Activated CD4-positive, alpha-beta T cell treated with anti-CD3 and anti-CD28 coated beads, Interleukin-2, amount 50 U/mL, for 1 hour (primary cell): ENCODE measurements at places on chromosomes 6 and 20.
A peak's percentile ranks its signal among the peaks of the same experiment; 100 is the strongest.

- DNase-seq: no peak
Measured at GRCh38 chr6:160013987-160014868, 45.3 kb downstream of the IGF2R start.

- DNase-seq: no peak
Measured at GRCh38 chr20:9523636-9524035, 9.2 kb downstream of the LAMP5 start.

GRCh38 chr6:117494694-117495318 lies 12.3 kb downstream of the DCBLD1 start:
- no peak for DNase-seq

GRCh38 chr20:62531046-62531838 lies 55.4 kb upstream of the GATA5 start:
- no peak for DNase-seq

GRCh38 chr20:21265261-21266190 lies 37.6 kb upstream of the XRN2 start:
- no peak for DNase-seq

GRCh38 chr6:136798044-136798443 lies 5.8 kb upstream of the MAP3K5 start:
- no peak for DNase-seq

GRCh38 chr20:19693508-19693907 lies 64.5 kb upstream of the RIN2 start:
- DNase-seq: no peak

DNA sequence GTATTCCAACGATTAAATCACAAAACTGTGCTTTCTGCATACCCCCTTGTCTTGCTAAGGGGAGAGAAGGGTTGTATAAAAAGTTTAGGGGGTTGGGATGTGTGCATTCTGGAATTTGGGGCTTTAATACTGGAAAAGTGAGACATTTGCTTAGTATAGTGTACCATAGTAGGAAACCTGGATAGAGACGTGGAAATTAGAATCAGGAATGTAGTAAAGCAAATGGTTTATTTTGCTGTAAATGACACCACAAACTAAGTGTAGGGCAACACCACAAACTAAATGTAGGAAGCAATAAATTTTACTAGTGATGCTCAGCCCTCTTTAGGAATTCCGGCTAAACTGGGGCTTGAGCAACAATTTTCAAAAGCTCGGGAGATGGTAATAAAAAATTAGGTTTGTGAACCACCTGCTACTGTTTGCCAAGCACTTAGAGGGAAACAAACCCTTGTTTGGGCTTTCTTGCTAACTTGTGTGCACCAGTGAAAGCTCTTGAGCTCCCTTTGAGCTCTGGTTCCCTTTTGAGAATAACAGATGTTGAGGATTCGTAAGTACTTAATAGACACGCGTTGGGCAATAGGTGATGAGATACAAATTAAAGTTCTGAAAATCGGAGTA lies 13.8 kb downstream of the BRD2 start:
- DNase-seq: no peak

DNA sequence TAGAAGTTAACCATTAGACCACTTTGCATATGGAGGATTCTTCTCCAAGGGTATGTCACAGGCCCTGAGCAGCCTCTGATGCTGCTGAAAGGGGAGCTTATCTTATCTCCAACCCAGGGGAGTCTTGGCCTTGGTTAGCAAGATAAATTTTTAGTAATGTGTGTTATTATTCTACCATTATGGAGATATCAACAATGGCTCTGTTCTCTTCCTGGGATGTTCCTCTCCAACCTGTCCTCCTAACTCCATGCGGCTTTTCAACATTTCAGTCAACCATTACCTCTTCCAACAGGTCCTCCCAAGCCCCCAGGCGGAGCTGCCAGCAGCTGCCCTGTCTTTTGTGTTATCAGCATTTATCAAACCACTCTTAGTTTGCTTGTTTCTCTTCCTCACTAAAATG lies 48.4 kb upstream of the FOXC1 start:
- DNase-seq: no peak

GRCh38 chr6:108102965-108103364 lies 28.4 kb upstream of the OSTM1 start:
- DNase-seq: no peak

GRCh38 chr20:58251348-58251978 lies 23.0 kb upstream of the ANKRD60 start:
- DNase-seq: no peak

DNA sequence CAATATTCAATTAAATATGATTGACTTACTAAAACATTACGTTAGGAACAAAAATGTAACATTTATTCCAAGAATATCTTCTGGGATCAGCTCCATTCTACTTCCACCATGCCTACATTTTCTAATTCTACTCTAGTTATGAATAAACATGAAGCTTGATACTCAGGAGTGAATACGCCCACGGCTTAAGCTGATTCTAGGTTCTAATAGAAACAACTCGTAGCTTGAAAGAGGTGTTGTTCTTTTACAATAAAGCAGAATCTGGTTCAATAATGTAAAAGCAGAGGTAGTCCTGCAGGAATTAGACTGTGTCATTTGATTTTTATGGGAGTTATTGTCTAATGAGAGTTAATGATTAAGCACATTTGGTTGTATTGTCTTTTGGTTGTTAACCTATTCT lies 107.3 kb upstream of the OLIG3 start:
- DNase-seq: no peak

- no peak for DNase-seq
Measured at GRCh38 chr20:62914970-62915457, 11.3 kb downstream of the DIDO1 start.

- DNase-seq: no peak
Measured at GRCh38 chr6:37238381-37238780, 19.2 kb upstream of the TBC1D22B start.

GRCh38 chr6:152170702-152171667 lies 363.5 kb downstream of the ESR1 start:
- peak; percentile 37 for DNase-seq

DNA sequence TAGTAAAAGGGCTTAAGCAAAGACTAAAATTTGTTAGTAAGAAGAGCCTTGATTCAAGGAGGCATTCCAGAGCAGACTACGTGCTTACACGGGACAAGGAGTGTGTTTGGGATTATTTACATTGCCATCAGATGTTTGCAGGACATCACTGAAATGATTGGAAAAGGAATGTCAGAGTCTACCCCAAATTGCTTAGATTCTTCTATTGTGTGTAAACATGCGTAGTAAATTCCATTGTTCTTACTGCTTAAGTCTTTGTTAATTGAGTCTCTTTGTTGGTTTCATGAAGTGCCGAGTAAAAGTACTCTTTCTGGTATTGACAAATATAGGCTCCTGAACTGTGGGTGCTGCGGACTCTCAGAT lies 60.5 kb downstream of the CD83 start:
- DNase-seq: no peak

GRCh38 chr6:114783083-114783482 lies 440.3 kb upstream of the HS3ST5 start:
- DNase-seq: no peak

DNA sequence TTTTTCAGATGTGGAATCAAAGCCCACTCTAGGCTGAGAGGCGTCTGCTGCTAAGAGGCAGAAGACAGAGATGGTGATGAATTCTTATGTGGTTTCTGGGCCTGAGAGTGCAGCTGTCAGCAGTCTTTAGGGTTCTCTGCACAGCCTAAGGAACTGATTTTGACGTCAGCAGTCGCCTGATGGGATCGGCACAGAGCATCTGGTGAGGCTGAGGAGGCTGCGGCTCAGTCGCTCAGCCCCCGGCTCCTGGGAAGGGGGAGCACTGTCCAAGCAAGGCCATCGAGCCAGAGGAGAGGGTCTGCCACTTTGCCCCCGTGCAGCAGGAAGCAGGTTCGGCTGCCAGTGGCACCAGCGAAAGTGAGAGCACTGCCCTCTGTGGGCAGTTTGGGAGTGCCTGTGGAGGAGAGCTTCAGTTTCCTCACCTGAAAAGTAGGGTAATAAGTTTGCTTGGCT lies 92.5 kb downstream of the TCP11 start:
- peak; percentile 18 for DNase-seq

- DNase-seq: no peak
Measured at GRCh38 chr20:16083639-16084280, 489.5 kb downstream of the KIF16B start.

DNA sequence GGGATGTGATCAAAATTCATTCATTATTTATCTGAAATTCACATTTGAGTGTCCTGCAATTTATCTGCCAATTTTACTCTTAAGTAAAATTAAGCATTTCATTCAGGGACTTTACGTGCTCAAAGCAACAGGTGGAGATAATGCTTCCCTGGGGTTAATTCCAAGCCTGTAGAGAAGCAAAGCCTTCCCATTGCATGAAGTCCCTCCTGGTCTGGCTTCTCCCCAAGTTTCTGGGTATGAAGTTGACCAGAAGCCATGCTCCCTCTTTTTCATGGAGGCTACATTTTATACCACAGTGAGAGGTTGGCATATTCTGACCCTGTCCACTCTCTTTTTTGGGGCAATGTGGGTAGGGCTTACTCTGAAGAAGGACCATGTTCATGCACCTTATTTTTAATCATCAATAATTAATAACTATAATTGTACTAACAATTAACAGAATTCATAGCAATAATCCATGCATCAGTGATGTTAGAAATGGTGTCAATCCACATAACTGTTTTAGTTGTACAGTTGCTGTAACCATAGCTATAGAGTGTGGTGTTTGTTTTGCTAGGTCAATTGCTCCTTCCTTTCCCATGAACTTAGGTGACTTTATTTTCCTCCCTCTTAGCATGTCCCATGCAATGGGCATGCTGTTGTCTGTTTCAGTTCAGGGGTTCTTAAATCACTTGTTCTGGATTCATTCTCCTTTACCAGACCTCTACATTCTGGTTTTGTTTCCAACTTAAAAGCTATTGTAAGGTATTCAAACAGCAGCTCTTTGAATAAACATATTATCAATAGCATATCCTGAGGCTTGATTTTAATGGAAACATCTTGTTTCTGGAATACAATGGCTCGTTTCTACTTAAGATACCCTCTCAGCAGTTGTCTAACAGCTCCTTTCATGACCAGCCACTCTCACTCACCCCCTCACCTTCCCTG lies 1.5 kb downstream of the LAMA4 start:
- DNase-seq: no peak

- DNase-seq: no peak
Measured at GRCh38 chr20:6559791-6560190, 207.7 kb upstream of the BMP2 start.

- no peak for DNase-seq
Measured at GRCh38 chr6:149055195-149055899, 262.2 kb upstream of the TAB2 start.

DNA sequence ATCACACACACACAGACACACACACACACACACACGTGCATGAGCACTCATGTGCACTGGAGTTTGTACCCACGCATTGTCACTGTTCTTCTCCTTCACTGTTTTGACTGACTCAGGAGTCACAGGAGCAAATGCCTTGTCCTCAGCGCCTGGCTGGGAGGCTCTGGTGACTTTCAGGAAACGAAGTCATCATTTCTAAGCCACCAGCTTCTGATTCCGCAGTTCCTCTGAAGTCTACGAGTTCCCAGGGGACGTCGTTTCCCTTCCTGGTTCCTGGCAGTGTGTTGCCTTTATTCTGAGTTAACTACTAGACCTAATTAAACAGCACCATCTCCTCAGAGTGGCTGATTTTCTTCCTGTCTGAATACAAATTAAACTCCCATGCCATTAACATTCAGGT lies 82.2 kb upstream of the PMEPA1 start:
- DNase-seq: no peak

GRCh38 chr6:117280922-117281321 lies 15.6 kb downstream of the VGLL2 start:
- no peak for DNase-seq

- DNase-seq: no peak
Measured at GRCh38 chr6:42694586-42694985, 27.8 kb downstream of the PRPH2 start.

DNA sequence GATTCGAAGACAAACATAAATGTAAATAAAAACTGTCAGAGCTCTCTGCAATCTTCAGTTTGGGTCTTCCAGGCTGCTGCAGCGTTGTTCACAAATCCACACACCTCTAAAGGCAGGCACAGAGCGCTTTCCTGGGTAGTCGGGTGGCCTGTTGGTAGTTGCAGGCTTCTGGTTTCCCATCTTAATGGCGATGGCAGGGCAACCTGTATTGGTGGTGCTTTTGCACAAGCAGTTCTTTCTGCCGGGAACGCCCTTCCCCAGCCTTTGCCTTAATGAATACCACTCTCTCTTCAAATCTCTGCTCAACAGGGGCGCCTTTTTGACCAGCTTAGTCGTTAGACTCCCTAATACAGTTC lies 723 bp upstream of the IFT52 start:
- peak; percentile 2 for DNase-seq

GRCh38 chr6:50721978-50722377 lies 8.7 kb downstream of the TFAP2D start:
- DNase-seq: no peak

GRCh38 chr20:14922503-14923267 lies 585.3 kb upstream of the FLRT3 start:
- no peak for DNase-seq

- DNase-seq: no peak
Measured at GRCh38 chr6:23957017-23957416, 169.0 kb upstream of the NRSN1 start.

DNA sequence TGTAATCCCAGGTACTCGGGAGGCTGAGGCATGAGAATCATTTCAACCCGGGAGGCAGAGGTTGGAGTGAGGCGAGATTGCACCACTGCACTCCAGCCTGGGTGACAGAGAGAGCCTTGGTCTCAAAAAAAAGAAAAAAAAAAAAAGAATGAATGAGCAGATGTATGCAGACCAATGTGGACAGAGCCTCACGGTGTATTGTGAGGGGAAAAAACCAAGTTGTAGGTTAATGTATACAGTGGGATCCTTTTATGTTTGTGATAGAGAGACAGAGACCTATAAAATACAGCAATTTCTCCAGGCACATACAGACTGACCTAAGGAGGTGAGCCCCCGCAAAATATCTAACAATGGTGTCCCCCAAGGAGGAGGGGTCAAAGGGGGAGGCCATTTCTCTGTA lies 11.7 kb downstream of the TGM2 start:
- DNase-seq: no peak

DNA sequence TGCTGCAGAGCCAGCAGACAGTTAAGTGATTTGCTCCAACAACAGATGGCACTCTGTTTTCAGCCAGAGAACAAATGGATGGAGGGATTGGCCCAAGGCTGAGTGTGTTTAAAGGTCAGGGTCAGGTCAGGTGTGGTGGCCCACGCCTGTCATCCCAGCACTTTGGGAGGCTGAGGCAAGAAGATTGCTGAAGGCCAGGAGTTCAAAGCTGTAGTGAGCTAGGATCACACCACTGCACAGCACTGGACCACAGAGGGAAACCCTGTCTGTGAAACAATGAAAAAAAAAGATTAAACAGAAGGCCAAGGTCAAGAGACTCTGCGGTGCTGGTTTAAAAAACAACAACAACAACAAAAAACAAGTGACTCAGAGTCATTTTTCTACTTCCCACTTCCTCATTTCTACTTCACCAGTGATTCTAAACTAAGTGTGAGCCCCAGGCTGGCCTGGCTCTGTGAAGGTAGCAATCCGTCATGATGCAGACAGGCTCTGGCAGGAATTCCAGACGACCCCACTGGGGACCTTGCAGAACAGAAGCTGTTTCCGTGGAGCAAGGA lies 42.5 kb upstream of the ARMC2 start:
- no peak for DNase-seq
